Stimulated activated CD8-positive, alpha-beta memory T cell treated with anti-CD3 and anti-CD28 coated beads, Interleukin-7, amount 100 ng/mL, for 24 hours (primary cell): ENCODE measurements at places on chromosomes 6 and 20.

- DNase-seq = no peak
Observed at GRCh38 chr6:145561095-145562072, 173.9 kb downstream of the EPM2A start.

GRCh38 chr6:84808491-84809061, 44.2 kb upstream of the TBX18 start:
- no peak for DNase-seq

DNA sequence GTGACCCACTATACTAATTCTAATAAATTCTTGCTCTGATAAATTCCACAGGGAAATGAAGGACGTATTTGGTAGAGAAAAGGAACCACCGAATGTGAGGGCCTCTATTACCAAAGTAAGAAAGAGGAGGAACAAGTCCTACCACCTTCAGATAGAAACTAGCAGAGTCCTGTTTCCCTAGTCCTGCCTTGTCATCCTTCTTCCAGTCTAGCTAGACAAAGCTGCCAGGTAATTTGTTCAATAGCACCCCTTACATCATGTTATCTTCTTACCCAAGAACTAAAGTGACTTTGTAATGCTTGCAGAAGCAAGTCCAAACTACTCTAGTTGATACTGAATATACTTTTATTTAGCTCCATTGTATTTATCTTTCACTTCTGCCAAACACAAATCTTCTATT, 29.3 kb upstream of the FAM83B start:
- no peak for DNase-seq

- DNase-seq = no peak
Observed at GRCh38 chr6:403659-404655, 12.4 kb downstream of the IRF4 start.

- DNase-seq = no peak
Observed at GRCh38 chr20:19609642-19610223, 148.3 kb upstream of the RIN2 start.

- no peak for DNase-seq
Observed at GRCh38 chr6:117668736-117669135, 6.5 kb upstream of the NUS1 start.

DNA sequence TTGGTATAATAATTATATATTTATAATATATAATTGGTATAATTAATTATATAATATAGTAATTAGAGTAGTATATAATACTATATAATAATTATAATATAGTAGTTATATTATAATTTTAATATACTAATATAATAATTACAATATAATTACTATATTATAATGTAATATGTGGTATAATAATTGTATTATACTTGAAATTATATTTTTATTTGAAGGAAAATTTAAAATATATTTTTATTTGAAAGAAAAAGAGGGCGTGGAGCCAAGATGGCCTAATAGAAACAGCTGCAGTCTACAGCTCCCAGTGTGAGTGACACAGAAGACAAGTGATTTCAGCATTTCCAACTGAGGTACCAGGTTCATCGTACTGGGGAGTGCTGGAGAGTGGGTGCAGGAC, 365.9 kb downstream of the MMUT start:
- no peak for DNase-seq

DNA sequence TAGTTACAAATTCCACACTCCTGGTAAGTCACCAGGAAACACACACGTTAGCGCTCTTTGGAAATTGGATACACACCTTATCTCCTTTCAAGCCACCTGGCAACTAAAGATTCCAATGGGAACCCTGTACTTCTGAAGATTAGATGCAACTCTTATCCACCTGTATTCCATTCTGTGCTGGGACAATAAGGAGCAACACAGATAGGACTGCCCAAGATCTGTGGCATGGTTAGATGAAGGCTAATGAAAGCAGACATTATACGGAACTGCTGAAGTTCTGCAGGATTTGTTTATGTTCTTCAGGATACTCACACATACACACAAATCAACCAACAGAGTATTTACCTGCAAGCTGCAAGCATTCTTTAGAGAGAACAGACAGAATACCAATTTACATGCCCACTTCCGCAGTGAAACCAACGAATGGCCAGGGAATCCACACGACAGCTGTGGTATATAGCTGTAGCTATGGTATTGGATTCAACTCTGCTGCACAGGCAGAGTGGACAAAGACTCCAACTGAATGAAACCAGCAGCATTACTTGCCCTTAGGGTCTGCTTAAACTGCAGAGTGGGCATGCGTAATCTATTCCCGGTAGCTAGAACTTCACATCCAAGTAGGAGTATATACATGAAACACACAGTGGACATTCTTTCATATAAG, 12.0 kb downstream of the NCOA5 start:
- DNase-seq = no peak
